ENCODE measurements at places on chromosomes 5 and 9. TPM values are rescaled to one million over a fixed set of nuclear protein-coding genes. Genes with fewer than 3 reads are reported as not detected.

GRCh38 chr5:164818445-164818844, 1313.0 kb downstream of the MAT2B start:
- H3K27me3 ChIP-seq, result no peaks in the 10 kb centered on the region
- DNase-seq, result no peak
- no peaks in the 10 kb centered on the region for H3K4me1 ChIP-seq
- no peaks in the 10 kb centered on the region for H3K36me3 ChIP-seq

DNA sequence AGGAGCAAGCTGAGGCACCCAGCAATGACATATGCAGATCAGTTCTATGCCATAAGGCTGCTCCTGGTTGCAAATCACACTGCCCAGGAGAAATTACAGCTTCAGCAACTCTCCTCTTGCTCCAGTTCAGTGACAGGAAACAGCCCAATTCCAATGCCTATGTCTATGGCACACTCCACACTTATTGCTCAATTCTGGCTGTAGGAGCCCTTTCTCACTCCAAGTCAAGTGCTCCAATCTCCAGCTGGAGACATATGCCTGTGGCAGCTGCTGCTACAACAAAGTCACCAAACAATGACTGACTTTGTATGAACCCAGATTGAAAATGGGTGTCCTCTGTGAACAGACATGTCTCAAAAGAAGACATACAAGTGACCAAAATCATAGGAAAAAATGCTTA, 31.8 kb upstream of the PLCXD3 start:
- H3K4me1 ChIP-seq, result no peaks in the 10 kb centered on the region
- no peaks in the 10 kb centered on the region for H3K36me3 ChIP-seq
- DNase-seq, result no peak
- no peak overlapping the region for H3K27ac ChIP-seq

GRCh38 chr5:139675213-139675612, 27.1 kb downstream of the CXXC5 start:
- no peak overlapping the region for H3K4me3 ChIP-seq
- DNase-seq, result no peak
- no peaks in the 10 kb centered on the region for H3K27me3 ChIP-seq
- H3K27ac ChIP-seq, result no peak overlapping the region

- DNase-seq, result no peak
- H3K27ac ChIP-seq, result no peak overlapping the region
Observed at GRCh38 chr5:2908086-2908485, 156.6 kb upstream of the IRX2 start.

Gene FRMD3
- total RNA-seq, result 0.33 TPM

Gene APBA1
- total RNA-seq, result 0.79 TPM

Gene CREBRF
- 14.7 TPM for total RNA-seq

Gene GRIN1
- total RNA-seq, result not detected

Measured in activated CD8-positive, alpha-beta memory T cell treated with anti-CD3 and anti-CD28 coated beads, Interleukin-2, amount 10 ng/mL, durations not matched to agents 7 days and 5 days (primary cell).